ENCODE measurements at places on chromosomes 4 and X.

GRCh38 chr4:88054901-88055300, 47.5 kb downstream of the PKD2 start:
- no peak for DNase-seq

- DNase-seq, result no peak
Observed at GRCh38 chr4:81617545-81617944, 145.8 kb upstream of the RASGEF1B start.

GRCh38 chr4:10180603-10180926, 64.0 kb upstream of the WDR1 start:
- no peak for DNase-seq

DNA sequence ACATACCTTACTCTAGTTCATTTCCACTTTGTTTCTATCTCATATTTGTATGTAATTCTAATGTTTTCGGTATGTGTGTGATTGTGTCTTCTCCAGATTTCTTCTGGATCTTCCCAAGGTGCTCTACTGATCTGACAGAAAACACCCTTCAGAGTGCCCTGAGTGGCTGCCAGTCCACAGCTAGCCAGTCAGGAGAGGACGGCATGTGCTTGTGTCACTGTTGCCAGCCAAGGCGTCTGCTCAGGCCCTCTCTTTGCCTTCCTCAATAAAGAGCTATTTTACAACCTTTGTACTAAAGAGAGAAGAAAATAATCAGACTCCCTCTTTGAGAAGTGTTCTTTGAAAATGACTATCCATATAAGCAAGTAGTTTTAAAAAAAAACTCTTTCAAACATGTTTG, 29.0 kb downstream of the CD99L2 start:
- no peak for DNase-seq

DNA sequence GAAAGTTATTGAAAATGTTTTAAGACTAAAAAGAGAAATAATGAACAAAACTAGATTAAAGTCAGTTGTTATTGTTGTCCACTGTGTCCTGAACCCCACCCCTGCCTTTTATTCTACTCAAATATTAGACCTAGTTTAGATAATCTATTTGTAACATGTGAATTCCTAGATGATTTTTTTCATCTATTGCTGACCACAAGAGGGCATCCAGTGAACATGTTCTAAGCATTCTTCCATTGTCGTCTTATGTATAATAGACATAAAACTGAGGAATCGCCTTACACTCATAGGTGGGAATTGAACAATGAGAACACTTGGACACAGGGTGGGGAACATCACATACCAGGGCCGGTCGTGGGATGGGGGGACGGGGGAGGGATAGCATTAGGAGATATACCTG, 36.4 kb upstream of the HPRT1 start:
- no peak for DNase-seq

DNA sequence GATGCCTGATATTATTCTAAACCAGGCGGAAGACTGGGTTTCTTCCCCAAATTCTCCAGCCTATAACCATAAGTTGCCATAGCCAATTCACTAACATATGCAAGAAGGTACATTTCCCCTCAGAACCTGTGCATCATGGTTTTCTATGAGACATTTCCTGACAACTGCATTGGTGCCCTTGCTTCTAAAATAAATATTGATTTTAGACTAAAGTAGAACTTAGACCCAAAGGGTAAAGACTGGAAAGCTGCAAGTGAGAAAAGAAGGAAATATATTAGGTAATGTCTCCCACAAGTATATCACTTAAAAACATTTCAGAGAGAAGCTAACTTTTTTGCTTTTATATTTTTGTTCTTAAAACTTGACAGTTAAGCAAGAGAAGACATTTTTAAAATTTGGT, 125.1 kb downstream of the PPA2 start:
- DNase-seq, result no peak

GRCh38 chrX:11756354-11757318, 1.4 kb upstream of the MSL3 start:
- DNase-seq, result no peak

DNA sequence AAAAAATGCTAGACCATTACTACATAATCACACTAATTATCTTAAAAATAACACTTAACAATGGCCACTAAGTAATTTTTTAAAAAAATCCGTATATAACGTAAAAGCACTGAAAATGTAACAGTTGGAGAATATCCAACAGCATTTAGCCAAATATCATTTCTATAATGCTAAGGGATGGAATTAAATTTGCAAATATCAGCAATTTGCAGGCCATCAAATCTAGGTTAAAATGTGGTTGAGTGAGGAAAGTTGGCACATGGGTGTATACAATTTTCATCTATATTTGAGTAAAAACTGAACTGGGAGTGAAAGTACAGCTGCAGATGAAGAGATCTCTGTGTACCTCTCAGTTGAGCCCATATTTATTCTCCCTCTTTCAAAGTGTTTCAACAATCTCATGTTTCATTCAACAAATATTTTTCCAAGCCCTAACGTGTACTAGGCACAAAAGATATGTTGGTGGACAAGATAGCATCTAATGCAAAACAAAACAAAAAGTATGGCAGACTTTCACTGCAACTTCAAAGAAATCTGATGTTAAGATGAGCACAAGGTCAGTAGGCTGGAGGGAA, 63.0 kb downstream of the MBNL3 start:
- DNase-seq, result no peak

GRCh38 chr4:152156442-152156841, 379.4 kb downstream of the FBXW7 start:
- no peak for DNase-seq

DNA sequence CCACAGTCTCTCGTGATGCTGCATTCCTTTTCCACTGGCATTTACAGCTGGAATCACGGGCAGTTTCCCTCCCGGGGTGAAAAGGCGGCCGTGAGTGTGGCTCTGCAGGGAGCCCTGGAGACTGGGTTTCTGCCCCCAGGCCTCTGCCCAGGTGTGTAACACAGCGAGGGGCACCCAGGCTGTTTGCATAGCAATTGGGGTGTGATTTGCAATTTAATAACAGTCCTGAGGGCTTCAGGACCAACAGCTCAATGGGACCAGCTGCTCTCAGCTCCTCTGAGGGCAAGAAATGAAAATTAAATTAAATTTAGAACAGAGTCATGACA, 99.0 kb upstream of the SHOX start:
- DNase-seq, result no peak
